Fibroblast of skin of right quadriceps (primary cell): ENCODE measurements at places on chromosomes 6 and 20.

DNA sequence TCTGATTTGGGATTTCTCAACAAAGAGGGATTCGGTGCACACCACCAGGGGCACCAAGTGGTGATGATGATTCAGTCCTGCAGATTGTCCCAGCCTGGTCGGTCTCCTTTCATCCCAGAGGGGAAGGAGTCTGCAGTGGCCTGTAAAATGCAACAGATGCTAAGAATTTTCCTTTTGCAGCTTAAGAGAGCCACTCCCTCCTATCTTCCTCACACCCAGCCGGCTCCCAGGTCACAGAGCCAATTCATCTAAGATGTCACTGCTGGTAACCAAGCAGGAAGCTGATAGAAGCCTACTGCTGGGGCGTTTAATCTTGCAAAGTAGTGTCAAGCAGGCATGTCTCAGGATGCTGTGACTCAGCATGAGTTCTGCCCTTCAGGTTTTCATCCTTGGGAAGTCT is 203.8 kb upstream of the LRFN2 start:
- peak; percentile 21 for DNase-seq

DNA sequence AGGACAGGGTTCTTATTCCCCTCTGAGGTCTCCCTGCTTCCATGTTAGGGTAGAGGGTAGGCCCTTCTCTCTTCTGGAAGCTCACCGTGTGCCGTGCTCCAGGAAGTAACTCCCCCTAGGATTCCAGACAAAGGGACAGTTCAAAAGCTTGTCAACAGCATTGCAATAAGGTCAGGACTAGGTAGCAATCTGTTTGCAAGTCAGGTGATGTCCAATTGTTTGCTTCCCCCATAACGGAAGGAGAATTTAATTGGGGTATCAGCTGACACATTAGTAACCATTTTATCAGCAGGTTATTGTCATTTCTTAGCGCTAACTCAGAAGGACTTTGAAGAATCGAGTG is 41.9 kb downstream of the SYNJ2 start:
- no peak for DNase-seq

DNA sequence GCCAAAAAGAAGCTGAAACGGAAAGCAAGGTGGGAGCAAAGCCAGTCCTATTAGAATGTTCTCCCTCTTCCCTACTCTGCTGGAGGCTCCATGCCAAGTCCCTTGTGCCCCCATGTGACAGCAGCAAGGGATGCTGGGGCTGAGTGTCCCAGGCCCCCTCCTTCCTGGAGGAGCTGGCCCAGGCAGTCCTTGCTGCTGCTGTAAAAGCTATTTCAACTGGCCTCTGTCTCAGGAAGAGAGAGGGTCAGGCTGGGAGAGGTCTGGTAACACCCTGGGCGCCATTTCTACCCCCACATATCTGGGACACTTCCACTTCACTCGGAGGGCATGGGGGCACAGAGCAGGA is 25.0 kb downstream of the TTBK1 start:
- DNase-seq, result no peak

DNA sequence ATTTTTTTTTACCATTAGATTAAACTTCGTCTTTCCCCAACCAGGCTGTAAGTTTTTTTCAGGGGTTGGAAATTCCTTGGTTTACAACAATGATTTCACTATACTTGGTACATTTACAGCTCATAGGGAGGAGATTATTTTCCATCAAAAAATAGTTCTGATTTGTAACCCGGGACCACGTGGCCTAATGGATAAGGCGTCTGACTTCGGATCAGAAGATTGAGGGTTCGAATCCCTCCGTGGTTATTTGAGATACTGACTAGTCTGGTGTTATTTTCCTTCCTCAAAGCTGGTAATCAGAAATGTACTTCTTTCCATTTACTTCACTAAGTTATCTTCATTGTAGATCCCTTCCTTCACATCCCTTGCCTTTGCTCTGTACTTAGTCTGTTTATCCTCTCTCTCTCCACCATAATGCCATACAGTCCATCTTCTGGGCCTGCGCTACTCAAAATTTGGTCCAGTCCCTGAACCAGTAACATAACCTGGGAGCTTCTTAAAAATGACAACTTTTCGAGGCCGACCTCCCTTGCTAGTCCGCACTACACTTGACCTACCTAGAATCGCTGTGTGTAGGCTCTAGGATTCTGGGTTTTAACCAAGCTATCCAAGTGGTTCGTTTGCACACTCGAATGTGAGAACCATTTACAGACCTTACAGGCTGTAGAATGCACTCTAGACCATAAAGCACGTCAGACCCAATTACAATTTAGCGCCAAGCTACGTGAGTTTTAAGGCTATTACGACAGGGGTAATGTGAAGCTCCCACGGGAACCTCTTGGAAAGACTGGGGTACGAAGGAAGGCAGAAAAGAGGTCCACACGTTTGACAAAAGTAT is 42.1 kb upstream of the BTN3A2 start:
- DNase-seq, result peak; percentile 95

DNA sequence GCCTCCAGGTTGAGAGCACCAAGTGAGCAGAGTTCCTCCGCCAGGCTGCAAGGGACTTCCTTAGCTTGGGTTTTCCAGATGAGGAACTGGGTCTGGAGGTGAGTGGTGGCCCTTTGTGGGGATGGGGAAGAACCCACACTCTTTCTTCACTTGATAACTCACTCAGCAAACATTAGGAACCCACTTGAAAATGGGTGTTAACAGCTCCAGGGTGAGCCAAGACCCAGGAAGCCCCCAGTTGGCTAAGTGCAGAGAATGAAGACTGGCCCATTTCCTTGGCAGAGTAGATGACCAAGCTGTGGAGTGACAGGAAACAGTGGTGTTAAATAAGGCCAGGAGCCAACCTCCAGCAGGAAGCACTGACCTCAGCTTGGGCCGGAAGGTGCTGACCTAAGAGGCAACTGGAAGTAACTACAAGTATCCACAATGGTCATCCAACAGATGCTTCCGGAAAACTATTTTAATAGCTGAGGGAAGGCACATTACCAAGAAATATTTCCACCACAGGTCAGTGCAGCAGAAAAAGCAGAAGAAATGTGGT is 22.7 kb downstream of the MRPL14 start:
- no peak for DNase-seq

- DNase-seq, result no peak
Observed at GRCh38 chr6:167476844-167477595, 152.1 kb downstream of the TTLL2 start.

DNA sequence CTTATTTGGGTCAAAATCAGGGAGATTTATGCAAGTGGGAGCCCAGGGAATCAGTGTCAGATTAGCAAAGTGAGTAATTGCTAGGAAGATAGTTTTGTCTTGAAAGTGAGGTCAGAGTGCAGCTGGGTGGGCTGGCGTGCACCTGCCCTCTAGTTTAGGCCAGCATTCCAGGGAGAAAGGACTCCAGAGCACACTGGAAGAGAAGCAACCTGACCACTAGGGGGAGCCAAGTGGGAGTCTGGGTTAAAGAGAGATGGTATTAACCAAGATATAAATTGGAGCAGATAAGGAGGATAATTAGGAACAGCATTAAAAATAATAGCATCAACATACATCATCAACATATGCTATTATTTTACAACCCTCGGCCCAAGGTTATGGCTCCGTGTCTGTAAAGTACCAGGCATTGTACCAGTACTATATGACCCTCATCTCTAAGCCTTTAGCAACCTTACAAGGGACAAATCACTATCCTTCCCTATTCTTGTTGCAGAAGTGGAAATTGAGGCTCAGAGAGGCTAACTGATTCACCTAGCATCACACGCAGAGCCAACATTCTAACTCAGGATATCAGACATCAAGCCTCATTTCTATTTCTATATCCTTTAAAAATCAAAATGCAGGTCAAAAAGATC is 57.8 kb downstream of the SLC2A10 start:
- DNase-seq, result peak; percentile 14

DNA sequence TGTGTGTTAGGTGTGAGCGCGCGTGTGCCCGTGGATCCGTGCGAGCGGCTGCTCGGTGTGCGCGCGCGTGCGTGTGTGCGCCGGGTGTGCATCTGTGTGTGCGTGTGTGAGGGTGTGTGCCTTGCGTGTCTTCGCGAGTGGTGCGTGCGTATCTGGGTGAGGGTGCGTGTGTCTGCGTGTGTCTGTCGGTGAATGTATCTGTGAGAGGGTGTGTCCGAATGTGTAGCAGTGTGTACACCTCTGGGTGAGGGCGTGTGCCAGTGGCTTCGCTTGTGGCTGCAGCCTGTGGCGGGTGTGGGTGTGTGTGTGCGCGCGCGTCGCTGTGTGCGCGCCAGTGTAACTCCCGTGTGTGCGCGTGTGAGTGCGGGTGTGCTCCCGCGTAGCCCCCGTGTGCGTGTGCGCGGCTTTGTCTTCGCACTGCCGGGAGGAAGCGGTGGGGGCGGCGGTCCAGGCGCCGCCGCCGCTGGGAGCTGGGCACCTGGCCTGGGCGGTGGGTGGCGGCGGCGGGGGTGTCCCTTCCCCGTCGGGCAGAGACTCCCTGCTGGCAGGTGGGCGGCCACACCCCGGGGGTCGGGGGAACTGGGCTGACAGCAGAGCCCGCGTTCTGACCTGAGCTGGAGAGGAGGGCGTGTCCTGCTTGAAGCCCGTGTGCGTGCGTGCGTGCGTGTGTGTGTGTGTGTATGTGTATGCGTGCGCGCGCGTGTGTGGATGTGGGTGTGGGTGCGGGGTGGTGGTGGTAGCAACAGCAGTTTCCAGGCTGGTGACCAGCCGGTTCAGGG is 61.3 kb upstream of the EPB41L1 start:
- no peak for DNase-seq

GRCh38 chr6:93418408-93419303 is 703 bp downstream of the EPHA7 start:
- peak; percentile 19 for DNase-seq
